ENCODE measurements at places on chromosomes 7 and 10. TPM values are rescaled to one million over a fixed set of nuclear protein-coding genes. Genes with fewer than 3 reads are reported as not detected.

- DNase-seq, result peak; percentile 58
Measured at GRCh38 chr10:37710831-37711616, 146.4 kb downstream of the ZNF248 start.

- no peak for DNase-seq
Measured at GRCh38 chr7:134318443-134318842, 1.7 kb upstream of the SLC35B4 start.

DNA sequence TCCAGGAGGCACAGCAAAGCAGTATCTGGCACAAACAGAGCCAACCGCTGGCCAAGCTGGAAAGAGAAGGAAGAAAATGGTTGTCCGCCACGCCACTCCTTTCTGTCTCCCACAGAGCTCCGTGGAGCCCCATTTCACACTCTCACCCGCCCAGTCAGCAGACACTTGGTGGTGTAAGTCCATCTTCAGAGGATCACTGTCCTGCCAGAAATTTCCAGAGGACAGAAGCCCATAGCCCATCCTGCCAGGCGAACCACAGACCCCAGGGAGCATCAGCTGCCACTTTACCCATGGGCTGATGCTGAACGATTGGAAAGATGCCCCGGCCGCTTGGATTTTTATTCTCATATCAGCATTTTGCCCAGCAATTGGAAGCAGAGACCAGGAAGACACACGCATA, 144.7 kb upstream of the LYZL2 start:
- DNase-seq, result no peak

The CUTC gene
- 19.6 TPM for total RNA-seq

The CAV2 gene
- total RNA-seq, result 10.7 TPM

The NDUFB2 gene
- 201 TPM for total RNA-seq

The MYO1G gene
- total RNA-seq, result 4.8 TPM

The MRLN gene
- total RNA-seq, result not detected
